ENCODE measurements at places on chromosomes 2 and 18.

- DNase-seq, result no peak
These were observed 387.6 kb downstream of the FIGN start for GRCh38 chr2:163347982-163348856.

GRCh38 chr18:69659142-69659651 is 258.5 kb downstream of the DOK6 start:
- DNase-seq, result no peak

- DNase-seq, result no peak
These were observed 57.7 kb downstream of the ASAP2 start for GRCh38 chr2:9264301-9264700.

DNA sequence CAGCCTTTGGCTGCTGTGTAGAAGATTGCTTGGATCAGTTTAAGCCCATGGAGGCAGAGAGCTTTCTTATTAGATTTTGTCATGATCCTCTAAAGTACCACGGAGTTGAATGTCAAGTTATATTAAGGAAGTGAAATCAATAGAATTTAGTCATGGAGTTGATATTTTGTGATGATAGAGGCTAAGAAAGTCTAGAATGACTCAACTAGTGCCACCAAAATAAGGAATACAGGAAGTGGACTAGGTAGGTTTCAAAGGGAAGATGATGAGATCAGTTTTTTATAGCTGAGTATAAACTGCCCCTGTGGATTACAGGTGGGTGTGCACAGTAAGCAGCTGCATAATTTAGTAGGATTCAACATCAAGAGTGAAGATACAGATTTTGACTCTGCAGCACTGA is 25.2 kb downstream of the FBXO36 start:
- no peak for DNase-seq

DNA sequence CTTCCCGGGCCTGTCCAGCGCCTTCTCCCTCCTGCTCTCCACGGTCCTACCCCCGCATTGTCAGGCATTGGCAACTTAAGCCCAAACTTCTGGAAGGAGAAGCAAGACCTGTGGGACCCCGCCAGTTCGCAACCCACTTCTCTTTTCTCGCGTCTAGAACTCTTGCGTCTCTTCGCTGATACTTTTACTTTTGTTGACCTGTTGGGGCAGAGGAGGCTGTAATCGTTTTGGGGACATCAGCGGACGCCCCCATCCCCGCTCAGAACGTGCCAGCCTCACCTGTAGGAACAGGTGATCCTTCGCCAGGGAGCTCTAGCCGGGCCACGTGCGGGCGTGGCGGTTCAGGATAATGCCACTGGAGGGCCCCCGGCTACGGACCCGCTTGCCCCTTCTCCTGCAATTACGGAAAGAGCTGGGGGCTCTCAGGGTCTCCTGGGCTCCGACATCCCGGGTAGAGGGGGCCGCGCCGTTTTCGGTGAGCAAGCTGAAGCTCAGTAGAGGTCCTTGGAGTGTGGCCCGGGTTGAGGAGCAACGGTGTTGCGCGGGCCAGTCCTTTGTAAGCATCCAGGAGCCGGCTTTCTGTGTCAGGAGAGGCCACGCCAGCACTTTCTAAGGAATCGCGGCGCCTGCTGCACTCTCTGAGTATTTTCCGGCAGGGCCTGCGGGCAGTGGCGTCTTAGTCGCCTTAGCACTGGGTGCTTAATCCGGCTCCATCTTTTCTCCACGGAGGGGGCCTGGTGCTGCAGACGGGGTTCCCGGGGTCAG is 1.6 kb downstream of the MTCL1 start:
- DNase-seq, result no peak
